ENCODE measurements at places on chromosomes 1 and 21.

DNA sequence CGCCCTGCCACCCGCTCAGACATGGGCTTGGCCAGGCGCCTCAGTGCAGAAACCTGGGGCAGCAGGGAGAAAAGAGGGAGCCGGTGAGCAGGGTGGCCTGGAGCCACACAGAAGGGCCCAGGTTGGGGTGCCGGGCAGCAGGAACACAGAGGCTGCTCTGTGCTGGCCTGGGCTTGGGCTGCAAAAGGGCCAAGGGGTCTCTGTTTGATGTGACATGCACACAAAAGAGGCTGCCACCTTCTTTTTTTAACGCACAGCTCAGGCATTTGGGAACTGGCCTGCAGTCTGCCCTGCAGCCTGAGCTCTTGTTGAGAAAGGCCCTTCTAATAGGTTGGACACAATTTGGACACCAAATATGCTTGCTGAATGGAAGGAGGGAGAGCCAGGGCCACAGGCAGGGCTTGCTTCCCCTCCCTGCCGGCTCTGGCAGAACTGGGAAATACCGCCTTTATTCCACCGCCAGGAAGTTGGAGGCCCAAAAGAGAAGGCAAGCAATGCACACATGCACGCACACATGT, 32.4 kb downstream of the KIF21B start:
- DNase-seq: no peak

DNA sequence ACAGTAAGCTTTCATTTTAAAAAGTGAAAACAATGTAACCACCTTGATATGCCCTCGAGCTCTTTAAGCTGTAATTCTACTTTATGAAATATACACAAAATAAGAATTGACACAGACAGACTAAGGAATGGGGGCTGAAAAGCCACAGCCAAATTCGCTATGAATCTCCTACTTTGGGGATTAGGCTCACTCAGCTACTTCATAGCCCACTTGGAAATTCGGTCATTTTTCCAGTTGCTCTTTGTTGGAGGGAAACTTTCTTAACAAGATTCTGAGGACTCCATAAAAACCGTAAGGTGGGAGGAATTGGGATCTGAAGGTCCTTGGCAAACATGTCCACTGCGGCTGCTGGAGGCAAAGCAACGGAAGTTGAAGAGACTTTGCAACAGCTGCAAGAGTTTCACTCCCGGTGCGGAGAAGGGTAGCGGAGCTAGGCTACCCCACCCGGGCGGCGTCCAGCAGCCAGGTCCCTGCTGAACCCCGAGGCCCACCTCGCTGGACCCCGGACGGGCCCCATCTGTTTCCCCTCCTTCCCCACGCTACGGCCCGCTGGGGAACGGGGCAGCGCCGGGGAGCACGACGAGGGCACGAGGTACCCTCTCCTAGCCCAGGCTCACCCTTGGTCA, 634 bp downstream of the MYCBP start:
- DNase-seq: peak; percentile 10

DNA sequence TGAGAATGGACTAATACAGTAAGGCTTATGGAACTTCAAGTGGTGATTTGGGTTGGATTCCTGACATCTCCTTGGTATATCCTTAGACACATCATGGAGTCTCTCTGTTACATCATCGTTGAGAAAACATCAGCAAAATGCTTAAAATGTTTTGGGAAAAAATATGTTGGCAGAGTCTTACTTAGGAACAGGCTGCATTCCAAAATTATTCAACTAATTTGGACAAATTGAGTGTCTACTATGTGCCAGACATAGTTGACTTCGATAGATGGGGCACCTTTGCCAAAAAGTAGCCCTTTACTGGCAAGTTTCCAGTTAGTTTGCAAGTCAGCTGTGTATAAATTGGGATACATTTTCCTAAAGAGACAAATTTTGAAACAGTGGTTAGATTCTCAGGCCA, 253.4 kb upstream of the ST6GALNAC5 start:
- DNase-seq: no peak

DNA sequence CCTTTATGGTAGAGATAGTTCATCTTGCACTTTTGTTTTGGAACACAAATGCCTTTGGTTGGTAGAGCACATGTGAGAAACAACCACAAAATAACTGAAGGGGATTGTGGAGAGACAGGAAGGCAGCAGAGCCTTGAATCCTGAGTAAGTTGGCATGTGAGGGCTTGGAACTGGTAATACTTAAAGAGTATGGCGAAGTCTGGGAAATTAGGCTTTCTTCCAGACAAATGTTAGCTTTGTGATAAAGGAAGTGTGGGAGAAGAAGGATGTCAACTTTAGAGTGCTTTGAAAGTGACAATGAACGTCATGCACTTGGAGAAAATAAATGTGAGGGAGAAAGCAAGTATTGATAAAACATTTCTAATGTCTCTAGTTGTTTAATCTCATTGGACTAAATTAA, 476.3 kb upstream of the ZRANB2 start:
- DNase-seq: no peak

- no peak for DNase-seq
Measured at GRCh38 chr1:177103005-177103852, 61.3 kb downstream of the ASTN1 start.

Data from activated gamma-delta T cell treated with Interleukin-2 at 50 U/mL for 16 hours (primary cell).